Calu3 (cell line): ENCODE measurements at places on chromosomes 3 and 15. TPM values are rescaled to one million over a fixed set of nuclear protein-coding genes. Genes with fewer than 3 reads are reported as not detected.

GRCh38 chr15:56295433-56295832 lies 51.8 kb upstream of the RFX7 start:
- H3K4me1 ChIP-seq = no peaks in the 10 kb centered on the region
- no peak overlapping the region for H3K27ac ChIP-seq
- no peak overlapping the region for H3K4me3 ChIP-seq
- no peak for DNase-seq
- no peaks in the 10 kb centered on the region for H3K27me3 ChIP-seq

DNA sequence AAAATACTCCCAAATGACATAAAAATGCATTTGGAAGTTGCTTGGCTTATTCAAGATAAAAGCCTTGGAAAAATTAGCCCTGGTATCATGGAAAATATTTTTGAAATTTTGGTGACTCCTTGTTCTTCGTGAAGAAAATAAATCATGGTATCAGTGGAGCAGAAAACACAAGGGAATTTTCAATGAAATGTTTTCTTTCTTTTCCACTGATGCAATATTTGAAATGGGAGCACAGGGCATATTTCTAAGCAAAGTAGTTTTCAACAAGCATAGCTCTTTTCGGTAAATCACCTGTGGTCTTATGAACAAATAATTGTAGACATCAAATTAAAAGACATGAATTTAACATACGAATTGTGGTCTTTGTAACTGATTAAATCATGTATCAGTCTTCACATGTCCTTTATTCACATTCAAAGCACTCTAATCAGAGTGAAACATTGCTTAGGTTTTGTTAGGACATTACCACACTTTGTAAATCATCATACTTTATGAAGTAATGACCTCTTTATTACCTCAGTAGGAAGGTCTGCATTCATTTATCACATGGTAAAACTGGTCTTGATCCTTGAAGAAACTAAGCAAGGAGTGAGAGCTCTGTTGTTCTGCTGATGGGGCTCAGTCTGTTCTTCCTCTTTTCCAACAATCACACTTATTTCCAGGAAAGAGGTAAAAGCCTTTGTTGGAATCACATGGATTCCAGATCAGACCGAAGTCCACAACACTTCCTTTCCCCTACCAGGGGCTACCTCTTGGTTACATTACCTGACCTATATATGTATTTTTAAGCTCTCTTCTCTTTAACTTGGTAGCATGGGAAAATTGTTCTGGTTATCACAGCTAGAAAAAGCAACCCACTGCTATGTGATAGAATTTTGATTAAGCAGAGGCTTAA lies 413.5 kb upstream of the THBS1 start:
- peaks cover 9% of the 10 kb centered on the region for H3K4me1 ChIP-seq
- H3K4me3 ChIP-seq = no peak overlapping the region
- no peaks in the 10 kb centered on the region for H3K36me3 ChIP-seq
- H3K27ac ChIP-seq = no peak overlapping the region

DNA sequence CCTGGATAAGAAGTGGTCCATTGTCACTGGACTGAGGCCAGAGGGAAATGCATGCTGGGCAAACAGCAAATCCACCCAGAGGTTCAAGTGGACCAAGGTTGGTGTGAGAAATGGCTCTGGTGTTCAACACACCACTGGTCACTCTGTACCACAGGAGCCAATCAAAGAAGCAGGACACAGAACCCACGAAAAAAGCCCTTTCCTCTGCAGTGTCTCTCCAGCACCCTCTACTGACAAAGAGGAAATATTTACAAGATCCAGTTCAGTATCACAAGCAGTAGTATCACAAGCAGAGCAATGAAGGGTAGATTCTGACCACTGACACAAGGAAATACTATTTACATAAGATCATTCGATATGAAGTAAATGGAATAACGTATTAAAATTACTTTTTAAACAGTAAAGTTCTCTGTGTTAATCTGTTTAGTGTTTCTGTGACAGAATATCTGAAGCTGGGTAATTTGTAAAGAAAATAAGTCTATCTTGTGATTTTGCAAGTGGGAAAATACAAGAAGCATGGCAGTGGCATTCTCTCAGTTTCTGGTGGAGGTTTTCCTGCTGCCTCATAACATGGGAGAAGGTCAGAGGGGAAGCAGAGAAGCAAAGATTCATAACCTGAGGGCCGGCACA lies 390.7 kb downstream of the EFHB start:
- no peak overlapping the region for H3K4me3 ChIP-seq
- no peaks in the 10 kb centered on the region for H3K36me3 ChIP-seq
- peaks cover 8% of the 10 kb centered on the region for H3K27me3 ChIP-seq
- peaks cover 11% of the 10 kb centered on the region for H3K4me1 ChIP-seq

- no peak for DNase-seq
- H3K27me3 ChIP-seq = no peaks in the 10 kb centered on the region
- peaks cover 36% of the 10 kb centered on the region for H3K36me3 ChIP-seq
- H3K4me1 ChIP-seq = peaks cover 17% of the 10 kb centered on the region
- no peak overlapping the region for H3K4me3 ChIP-seq
Measured at GRCh38 chr15:65556622-65557021, 26.4 kb downstream of the HACD3 start.

RBP2 gene
- total RNA-seq = not detected in 2 replicates
